Adipocyte (in vitro differentiated cells): ENCODE measurements at places on chromosomes 11 and 22.

DNA sequence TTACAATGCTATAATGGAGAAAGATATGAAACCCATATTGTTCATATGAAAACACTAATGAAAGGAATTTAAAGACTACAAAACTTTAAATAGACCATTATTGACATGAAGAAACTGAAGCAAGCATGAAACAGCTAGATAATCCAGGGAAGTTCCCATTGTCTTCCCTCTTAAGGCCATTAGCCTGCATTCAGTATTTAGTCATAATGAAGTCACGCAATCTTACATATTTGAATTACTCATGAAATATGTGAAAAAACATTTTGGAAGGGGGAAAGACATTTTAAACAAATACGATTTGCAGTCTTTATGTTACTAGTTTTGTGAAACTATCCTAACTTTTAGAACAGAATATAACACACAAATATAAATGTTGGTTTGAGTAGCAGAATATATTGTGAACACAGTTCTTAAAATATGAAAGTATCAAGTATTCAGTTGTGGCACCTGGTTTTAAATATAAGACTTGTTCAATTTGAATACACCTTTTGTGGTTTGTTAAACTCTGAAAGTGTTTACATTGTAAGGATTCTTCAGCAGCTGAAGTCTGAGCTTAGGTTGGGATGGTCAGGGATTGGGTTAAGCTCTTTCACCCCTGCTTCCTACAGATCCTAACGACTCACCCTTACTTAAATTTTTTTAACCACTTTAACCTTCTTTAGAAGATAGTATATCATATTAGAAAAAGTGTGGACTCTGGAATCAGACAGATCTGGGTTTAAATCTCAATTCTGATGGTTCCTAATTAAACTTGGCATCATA lies 500.3 kb upstream of the TENM4 start:
- peak; percentile 71 for DNase-seq

DNA sequence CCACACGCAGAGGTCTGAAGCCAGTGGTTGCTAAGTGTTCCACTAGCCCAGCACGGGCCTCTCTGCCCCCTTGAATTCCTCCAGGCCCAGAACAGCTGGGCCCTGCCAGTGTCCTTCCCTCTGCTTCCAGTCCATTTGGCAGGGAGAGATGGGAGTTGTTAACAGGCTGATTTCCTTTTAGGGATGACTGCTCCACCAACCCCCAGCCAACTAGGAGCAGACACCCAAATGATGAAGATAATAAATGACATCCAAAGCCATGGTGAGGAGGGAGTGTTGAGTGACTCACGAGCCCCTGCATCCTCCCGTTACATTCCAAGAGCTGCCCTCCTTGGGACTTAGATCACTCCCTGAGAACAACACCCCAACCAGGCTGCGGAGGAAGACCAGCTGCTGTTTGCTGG lies 20.6 kb downstream of the PARVA start:
- DNase-seq, result peak; percentile 93

- DNase-seq, result peak; percentile 57
Observed at GRCh38 chr11:124069429-124070401, 28.6 kb upstream of the OR10G7 start.

DNA sequence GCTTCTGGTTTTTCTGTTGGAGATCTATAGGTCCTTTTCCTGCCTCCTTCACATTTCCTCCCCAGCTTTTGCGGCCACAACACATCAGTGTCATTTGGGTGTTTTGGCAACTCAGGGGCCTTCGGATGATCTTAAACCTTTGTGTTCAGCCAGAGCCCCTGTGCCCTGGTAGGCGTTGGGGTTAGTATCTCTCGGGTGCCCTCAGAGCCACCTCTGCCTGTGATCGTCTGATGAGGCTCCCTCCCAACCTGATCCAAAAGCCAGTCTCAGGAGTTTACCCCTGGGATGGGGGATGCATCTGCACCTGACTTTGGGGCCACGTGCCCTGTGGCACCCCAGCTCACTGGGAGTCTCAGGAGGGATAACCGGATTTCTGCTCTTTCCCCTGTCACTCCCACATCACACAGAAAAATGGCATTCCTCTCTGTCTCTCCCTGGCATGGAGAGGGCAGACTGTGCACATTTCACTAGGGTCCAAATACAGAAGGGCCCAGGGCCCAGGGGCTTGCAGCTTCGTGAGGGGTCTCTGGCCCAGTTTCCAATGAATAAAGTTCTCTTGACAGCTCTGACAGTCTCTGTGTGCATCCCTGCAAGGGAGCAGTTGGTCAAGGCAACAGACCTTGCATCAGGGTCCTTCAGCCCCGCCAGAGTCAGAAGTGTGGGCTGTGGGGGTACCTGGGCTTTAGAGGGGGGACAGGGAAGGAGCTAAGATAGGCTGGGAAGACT lies 2.6 kb downstream of the RNF26 start:
- no peak for DNase-seq

DNA sequence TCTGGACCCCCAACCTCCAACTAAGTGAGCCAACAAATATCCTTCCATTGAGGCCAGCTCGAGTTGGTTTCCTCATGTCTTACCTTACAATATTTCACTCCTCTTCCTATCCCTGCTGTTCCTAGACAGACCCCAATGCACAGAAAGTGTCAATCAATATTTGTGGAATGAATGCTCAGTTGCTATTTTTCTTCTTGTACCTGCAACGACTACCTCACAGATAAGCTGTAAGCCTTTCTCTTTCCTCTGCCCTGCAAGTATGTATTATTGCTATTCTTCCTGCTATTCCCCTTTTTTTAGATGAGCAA lies 26.8 kb upstream of the CREB3L1 start:
- no peak for DNase-seq

- DNase-seq, result no peak
Observed at GRCh38 chr22:33553493-33553892, 366.8 kb downstream of the LARGE1 start.

DNA sequence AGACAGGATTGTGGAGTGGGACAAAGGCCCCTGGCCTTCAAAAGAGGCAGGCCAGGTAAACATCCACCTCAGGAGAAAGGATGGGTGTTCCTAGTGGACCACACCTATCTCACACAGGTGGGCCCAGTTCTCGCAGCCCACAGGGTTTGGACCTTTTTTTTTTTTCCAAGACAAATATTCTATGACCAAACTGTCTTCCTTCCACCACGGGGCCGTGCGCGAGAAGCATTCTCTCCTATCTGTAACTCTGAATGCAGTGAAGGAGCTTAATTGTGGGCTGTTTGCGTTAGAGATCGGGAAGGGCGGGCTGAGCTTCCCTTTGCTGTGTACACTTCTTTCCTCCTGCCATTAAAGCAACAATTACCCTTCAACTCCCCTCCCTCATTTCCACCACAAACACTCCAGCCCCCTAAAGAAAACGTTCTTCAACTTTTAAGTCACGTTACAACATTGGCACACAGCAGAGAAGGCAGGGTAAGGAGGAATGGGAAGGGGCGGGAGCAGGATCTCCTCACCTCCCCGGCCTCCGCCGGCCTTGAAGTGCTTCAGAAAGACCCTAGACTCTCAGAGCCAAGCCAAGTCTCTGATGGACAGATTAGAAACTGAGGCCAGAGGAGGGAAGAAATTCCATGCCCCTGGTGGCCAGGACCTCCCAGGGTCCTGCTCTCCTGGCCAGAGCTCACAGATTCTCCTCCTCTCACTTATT lies 238.4 kb downstream of the BUD13 start:
- no peak for DNase-seq

DNA sequence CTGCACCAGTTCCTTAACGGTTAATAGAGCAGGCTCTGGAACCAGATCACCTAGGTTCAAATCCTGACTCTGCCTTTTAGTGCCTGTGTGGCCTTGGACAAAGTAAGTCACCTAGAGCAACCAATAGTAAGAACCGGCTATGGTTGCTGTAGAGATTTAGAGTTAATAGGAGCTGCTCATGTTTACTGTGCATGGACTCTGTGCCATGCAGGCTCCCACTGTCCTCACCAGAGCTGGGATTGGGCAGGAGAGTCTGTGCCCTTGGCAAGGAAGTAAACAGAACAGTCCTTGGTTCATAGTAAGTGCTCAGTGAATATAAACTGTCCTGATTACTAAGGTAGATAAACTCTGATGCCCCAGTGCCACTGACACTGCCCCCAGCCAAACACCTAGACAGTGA lies 1.4 kb upstream of the TP53I11 start:
- no peak for DNase-seq

GRCh38 chr11:5713695-5714094 lies 22.6 kb upstream of the OR56B1 start:
- no peak for DNase-seq

DNA sequence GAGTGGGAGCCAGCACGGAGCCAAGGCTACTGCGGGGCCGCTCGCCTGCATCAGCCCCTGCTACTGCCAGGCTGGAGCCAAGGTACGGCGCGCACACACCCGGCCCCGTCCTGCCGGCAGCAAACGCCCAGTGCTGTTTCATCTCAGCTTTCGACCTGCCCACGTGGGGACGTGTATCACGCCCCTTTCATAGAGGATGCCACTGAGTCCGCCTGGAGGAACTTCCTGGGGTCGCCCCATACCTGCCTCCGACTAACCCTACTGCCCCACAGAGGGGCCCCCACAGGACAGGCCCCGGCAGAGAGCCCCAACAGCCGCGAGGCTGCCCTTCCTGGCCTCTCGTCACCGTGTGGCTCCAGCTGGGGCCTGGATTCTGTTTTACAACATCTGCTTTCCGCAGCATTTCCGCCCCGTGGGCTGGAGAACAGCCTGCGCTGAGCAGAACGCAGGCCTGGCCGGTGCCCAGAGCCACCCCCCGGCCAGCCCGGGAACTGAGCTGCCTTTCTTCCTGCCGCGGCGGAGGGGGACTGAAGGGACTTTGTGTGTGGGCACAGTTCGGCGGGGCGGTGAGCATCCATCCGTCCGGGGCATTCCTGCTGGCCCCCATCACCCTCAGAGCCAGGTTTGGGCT lies 22.9 kb upstream of the ARHGAP8 start:
- no peak for DNase-seq

DNA sequence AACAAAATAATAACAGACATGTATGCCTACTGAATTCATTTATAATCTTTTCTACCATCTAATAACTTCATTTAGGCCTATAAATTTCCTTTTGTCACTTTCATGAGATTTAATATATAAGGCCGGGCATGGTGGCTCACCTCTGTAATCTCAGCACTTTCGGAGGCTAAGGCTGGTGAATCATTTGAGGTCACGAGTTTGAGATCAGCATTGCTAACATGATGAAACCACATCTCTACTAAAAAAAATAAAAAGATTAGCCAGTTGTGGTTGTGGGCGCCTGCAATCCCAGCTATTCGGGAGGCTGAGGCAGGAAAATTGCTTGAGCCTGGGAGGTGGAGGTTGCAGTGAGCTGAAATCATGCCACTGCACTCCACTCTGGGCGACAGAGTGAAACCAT lies 14.2 kb upstream of the NTM start:
- DNase-seq, result peak; percentile 34

DNA sequence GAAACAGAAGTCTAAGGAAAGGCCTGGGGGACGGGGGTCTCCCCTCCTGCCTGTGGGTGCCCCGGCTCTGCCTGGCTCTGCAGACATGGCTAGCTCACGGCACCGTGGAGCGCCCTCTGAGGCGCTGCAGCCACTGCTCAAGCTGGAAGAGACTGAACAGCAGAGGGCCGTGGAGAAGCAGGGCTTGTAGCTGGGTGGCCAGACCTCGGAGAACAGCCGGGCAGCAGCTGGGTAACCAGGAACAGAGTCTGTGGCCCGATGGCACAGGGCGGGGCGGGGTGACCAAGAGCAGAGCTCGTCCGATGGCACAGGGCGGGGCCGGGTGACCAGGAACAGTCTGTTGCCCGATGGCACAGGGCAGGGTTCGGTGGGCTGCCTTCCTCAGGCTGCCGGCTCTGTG lies 18.1 kb downstream of the RNH1 start:
- no peak for DNase-seq

GRCh38 chr22:41584881-41585280 lies 4.8 kb downstream of the PMM1 start:
- DNase-seq, result no peak

DNA sequence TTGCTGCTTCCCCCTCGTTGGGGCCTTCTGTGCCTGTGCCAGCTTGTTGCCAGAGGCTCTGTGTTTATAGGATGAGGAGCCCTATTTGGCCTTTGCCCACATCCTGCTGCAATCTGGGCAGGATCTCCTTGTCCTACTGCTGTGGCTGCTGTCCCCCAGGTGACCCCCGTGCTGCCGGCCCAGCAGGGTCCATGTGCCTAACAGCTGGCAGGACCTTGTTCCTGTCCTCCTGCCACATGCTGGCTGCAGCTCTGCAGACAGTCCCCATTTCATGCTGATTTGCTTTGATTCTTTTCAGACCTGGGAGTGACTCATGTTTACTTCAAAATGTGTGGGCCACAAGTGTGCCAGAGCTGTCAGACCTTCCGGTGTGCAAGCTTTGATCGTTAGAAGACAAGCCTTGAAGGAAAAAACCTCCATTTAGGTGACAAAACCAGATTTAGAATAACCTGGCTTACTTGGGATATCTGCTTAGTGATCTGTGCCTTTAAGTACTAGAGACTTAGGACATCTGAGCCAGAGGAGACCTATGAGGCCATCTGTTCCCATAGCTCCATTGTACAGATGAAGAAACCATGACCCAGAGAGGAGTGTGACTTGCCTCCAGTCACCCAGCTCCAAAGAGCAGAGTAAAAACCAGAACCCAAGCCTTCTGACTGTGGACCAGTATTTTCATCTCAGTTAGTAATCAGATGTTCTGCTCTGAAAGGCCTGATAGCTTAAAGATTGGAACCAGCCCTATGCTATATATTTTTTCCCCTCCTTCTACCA lies 11.1 kb downstream of the NAV2 start:
- peak; percentile 53 for DNase-seq

- peak; percentile 55 for DNase-seq
Observed at GRCh38 chr11:114060392-114061047, 1.0 kb downstream of the ZBTB16 start.

DNA sequence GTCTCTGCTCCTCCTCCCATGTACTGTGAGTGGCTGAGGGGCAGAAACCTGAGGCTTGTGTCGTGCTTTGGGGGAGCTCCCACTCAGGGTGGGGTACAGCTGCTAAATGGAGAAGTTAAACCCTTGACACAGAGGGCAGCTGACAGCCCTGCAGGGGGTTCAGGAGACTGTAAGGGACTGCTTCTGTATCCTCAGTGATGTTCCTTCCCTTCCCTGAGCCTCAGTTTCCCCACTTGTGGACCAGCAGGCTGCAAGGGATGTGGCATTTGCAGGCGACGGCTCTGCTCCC lies 15.6 kb downstream of the SYNGR1 start:
- no peak for DNase-seq
